ENCODE measurements at places on chromosomes 3 and 15.

DNA sequence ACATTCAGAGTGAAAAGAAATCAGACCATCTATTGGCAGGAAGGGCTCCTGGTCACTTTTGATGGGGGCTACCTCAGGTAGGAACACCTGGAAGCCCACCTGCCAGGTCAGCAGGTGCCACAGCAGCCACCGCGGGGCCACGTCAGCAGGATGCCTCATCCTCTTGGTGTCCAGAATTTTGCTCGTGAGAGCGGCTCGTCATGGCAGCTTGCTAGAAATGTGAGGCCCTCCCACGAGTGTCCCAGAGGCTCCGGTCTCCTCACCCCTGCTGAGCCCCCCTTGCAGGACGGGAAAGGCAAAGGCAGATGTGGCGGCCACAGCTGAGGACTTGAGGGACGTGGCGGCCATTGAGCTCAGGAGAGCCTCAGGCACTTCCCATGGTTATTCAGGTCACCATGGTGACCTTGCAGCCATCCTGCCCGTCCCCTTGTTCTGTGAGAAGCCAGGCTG, 129.4 kb downstream of the LRRK1 start:
- H3K36me3 ChIP-seq = no peaks in the 10 kb centered on the region
- no peaks in the 10 kb centered on the region for H3K4me1 ChIP-seq
- H3K27me3 ChIP-seq = no peaks in the 10 kb centered on the region

- H3K36me3 ChIP-seq = peaks cover 46% of the 10 kb centered on the region
- peaks cover 8% of the 10 kb centered on the region for H3K4me1 ChIP-seq
- DNase-seq = no peak
- no peak overlapping the region for H3K4me3 ChIP-seq
- no peaks in the 10 kb centered on the region for H3K27me3 ChIP-seq
Observed at GRCh38 chr15:58710701-58711100, 38.8 kb downstream of the ADAM10 start.

DNA sequence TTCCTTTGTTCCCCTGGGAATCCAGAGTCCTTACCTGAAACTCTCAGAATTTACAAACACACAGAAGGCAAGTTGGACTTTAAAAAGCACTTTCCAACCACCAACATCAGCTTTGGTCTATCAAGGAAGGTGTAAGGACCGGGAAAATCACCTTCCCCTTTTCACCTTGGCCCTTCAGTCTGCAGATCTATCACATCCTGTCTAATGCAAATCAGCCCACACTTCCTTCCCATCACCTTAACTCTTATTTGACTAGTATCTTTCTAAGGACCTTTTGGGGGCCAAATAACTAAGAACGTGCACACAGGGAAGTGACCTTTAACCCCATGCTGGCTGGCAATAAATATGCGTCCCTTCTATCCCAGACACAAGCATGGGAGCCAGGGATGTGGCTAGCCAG, 320.6 kb downstream of the ARRDC4 start:
- DNase-seq = no peak
- no peaks in the 10 kb centered on the region for H3K4me1 ChIP-seq
- H3K4me3 ChIP-seq = no peak overlapping the region
- H3K27me3 ChIP-seq = no peaks in the 10 kb centered on the region

GRCh38 chr3:119652306-119653033, 7.9 kb downstream of the POPDC2 start:
- peaks cover 5% of the 10 kb centered on the region for H3K36me3 ChIP-seq
- H3K27me3 ChIP-seq = no peaks in the 10 kb centered on the region

DNA sequence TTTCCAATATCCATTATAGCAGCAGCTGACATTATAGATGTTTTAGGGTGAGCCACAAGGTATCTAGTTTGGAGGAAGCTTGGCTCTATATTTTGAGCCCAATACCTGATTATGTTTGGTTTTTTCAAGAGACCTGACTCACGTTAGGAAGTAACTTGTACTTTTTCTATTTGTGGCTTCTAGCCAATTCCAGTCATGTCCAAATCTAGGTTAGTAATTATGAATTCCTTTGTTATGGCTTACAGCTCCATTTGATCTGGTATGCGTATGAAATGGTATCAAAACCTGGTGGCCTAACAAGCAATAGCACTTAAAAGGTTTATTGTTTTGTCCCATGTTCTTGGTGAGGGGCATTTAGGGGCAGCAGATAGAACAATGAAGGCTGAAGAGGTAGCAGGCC, 115.9 kb downstream of the TOP2B start:
- no peak overlapping the region for H3K27ac ChIP-seq
- no peaks in the 10 kb centered on the region for H3K4me1 ChIP-seq

GRCh38 chr3:45608296-45608695, 13.7 kb downstream of the LIMD1 start:
- no peak overlapping the region for H3K27ac ChIP-seq
- H3K36me3 ChIP-seq = peaks cover 8% of the 10 kb centered on the region
- no peaks in the 10 kb centered on the region for H3K27me3 ChIP-seq
- no peak for DNase-seq
- peaks cover 26% of the 10 kb centered on the region for H3K4me1 ChIP-seq

DNA sequence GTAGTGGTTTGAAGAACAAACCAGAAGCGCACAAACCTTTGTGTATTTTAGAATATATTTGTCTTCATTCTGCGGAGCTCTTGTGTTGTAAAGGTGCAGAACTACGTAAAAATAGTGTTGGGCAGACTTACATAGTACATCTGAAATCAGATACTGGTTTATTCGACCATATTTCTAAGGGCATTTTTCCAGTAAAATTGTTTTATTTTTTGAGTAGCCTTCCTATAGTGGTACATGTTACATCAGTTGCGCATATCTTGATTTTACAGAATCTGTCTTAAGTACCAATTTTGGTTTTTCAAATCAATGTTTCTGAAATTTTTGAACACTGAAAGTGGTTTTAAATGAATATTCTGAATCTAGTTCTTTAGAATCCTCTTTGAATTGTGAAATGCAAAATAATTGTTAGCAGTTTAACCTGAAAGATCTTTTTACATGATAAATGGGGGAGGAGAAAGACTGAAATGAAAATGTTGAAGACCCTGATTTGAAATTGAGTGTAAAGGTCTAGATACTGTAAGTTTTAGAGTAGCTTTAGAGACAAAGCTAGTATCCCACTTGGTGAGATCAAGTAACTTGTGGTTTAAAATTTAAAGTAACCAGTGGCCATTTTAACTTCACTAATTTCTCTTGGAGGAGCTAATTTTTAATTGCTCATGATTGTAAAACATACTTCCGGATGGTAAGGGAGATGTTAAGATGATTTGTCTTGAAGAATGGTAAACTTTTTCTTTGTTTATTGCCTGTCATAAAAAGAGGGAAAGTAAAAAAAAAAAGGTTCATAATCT, 15.5 kb upstream of the CHD2 start:
- DNase-seq = no peak
- H3K27ac ChIP-seq = peak overlapping the region; percentile 97
- peaks cover 53% of the 10 kb centered on the region for H3K4me1 ChIP-seq
- no peaks in the 10 kb centered on the region for H3K27me3 ChIP-seq
- peaks cover 53% of the 10 kb centered on the region for H3K36me3 ChIP-seq

- H3K4me1 ChIP-seq = peaks cover 75% of the 10 kb centered on the region
- H3K4me3 ChIP-seq = peak overlapping the region; percentile 86
- DNase-seq = no peak
- H3K27ac ChIP-seq = peak overlapping the region; percentile 94
- H3K27me3 ChIP-seq = no peaks in the 10 kb centered on the region
Observed at GRCh38 chr15:38696790-38697495, 132.3 kb upstream of the RASGRP1 start.

- peaks cover 4% of the 10 kb centered on the region for H3K4me1 ChIP-seq
- no peak for DNase-seq
- peaks cover 5% of the 10 kb centered on the region for H3K27me3 ChIP-seq
- no peak overlapping the region for H3K4me3 ChIP-seq
- no peak overlapping the region for H3K27ac ChIP-seq
Observed at GRCh38 chr15:89899295-89899945, 5.6 kb upstream of the AP3S2 start.

DNA sequence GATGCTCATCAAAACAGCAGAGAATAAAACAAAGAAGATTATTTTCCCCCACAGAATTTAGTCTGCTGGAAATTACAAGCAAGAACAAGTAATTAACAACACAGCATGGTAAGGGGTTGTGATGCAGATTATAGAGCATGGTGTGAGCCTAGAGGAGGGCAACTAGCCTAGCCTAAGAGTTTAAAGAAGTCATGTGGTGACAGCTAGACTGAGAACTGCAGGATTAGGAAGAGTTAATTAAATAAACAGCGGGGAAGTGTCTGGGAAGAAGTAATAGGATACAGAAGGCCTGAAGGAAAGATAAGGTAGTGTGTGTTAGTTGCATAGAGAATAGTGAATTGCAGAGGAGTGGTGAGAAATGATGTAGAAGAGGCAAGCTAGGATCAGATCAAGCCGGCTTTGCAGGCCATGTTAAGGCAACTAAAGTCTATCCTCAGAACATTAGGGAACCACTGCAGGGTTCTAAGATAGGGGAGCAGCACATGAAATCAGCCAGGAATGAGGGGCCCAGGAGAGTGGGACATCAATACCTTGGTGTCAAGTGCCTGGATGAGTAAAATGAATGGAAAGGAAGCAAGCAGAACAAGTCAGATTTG, 11.9 kb upstream of the PKM start:
- no peak overlapping the region for H3K4me3 ChIP-seq
- DNase-seq = no peak
- H3K27me3 ChIP-seq = no peaks in the 10 kb centered on the region

GRCh38 chr3:141331377-141332318, 36.7 kb upstream of the ZBTB38 start:
- peaks cover 2% of the 10 kb centered on the region for H3K36me3 ChIP-seq
- H3K27ac ChIP-seq = no peak overlapping the region
- H3K27me3 ChIP-seq = no peaks in the 10 kb centered on the region
- H3K4me1 ChIP-seq = peaks cover 9% of the 10 kb centered on the region
- DNase-seq = no peak

GRCh38 chr15:82021992-82022391, 23.8 kb downstream of the MEX3B start:
- DNase-seq = no peak
- H3K4me3 ChIP-seq = no peak overlapping the region
- H3K27ac ChIP-seq = no peak overlapping the region
- peaks cover 7% of the 10 kb centered on the region for H3K27me3 ChIP-seq
- no peaks in the 10 kb centered on the region for H3K4me1 ChIP-seq

- no peaks in the 10 kb centered on the region for H3K4me1 ChIP-seq
- no peaks in the 10 kb centered on the region for H3K36me3 ChIP-seq
- no peak overlapping the region for H3K27ac ChIP-seq
- peaks cover 38% of the 10 kb centered on the region for H3K27me3 ChIP-seq
- H3K4me3 ChIP-seq = no peak overlapping the region
Observed at GRCh38 chr3:126146034-126146433, 34.4 kb downstream of the ALDH1L1 start.

DNA sequence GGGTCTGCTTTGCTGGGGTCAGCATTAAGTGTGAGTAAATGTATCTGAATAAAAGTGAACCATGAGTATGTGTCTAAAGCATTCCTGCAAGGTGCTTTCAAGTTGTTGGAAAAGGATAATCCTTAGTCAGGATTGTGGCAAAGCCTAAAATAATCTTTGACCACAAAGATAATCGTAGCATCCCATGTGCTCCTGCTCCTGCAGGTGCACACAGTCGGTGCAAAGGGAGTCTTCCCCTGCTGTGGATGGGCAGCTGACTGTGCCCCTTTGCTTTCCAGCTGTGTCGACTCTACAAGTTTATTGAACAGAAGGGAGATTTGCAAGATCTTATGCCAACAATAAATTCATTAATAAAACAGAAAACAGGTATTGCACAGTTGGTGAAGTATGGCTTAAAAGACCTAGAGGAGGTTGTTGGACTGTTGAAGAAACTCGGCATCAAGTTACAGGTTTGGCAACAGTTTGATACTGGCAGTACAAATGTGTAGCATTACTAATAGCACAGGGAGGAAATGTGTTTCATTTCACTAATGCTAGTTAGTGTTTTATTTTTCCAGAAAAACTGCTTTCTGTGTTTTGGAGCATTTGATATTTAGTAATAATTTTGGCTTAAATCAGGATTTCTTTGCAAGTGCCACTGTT, 22.6 kb downstream of the SRP14 start:
- peaks cover 59% of the 10 kb centered on the region for H3K36me3 ChIP-seq
- H3K27me3 ChIP-seq = no peaks in the 10 kb centered on the region
- no peak for DNase-seq
- no peak overlapping the region for H3K27ac ChIP-seq
- no peaks in the 10 kb centered on the region for H3K4me1 ChIP-seq
- H3K4me3 ChIP-seq = no peak overlapping the region

DNA sequence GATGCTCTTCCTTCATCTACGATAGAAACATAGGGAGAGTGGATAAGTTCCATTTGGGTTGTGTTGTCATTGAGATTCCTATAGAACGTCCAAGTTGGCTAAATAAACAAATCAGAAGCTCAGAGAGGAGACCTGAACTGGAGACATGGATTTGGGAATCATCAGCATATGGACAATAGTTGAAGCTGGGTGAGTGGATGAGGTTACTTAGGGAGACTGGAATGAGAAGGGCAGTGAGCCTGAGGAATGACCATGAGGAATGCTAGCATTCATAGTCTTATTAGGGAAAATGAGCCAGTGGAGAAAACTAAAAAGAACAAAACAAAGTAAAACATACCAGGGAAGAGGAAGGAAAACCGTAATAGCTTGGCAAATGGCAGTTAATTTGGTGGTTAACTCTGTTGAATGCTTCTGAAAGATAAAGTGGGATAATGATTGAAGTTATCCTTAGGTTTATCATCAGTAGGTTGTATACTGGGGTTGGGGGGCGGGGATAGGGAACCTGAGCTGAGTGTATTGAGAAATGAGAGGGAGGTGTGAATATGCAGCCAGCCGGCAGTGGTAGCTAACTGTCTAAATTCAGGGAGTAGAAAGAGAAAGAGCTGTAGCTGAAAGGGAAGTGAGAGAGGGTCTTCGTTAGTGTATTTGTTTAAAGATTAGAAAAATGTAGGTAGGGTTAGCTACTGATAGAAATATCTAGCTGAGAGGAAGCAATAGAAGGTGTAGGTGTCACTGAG, 74.6 kb downstream of the ARHGEF26 start:
- H3K27ac ChIP-seq = no peak overlapping the region
- H3K36me3 ChIP-seq = no peaks in the 10 kb centered on the region
- peaks cover 6% of the 10 kb centered on the region for H3K27me3 ChIP-seq
- H3K4me3 ChIP-seq = no peak overlapping the region
- no peak for DNase-seq

Data from activated CD8-positive, alpha-beta memory T cell treated with anti-CD3 and anti-CD28 coated beads, Interleukin-2, amount 10 ng/mL, durations not matched to agents 7 days and 5 days (primary cell).